Activated naive CD4-positive, alpha-beta T cell treated with anti-CD3 and anti-CD28 coated beads for 36 hours (primary cell): ENCODE measurements at places on chromosomes 5 and 9. TPM values are rescaled to one million over a fixed set of nuclear protein-coding genes. Genes with fewer than 3 reads are reported as not detected.

DNA sequence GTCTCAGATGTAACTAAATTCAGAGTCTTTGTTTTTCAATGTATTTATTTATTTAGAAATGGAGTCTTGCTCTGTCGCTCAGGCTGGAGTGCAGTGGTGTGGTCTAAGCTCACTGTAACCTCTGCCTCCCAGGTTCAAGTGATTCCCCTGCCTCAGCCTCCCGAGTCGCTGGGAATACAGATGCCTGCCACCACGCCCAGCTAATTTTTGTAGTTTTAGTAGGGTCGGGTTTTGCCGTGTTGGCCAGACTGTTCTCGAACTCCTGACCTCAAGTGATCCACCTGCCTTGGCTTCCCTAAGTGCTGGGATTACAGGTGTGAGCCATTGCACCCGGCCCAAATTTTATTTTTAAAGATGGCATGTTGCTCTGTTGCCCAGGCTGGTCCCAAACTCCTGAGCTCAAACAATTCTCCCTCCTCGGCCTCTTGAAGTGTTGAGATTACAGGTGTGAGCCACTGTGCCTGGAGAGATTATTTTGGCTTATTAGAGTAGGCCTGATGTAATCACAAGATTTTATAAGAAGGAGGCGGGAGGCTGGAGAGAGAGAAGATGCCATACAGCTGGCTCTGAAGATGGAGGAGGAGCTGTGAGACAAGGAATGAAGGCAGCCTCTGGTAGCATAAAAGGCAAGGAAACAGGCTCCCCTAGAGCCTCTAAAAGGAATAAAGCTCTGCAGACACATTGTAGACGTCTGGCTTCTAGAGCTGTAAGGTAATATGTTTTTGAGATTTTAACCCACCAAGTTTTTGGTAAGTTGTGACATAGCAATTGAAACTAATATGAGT lies 12.9 kb upstream of the KLF9 start:
- H3K36me3 ChIP-seq, result no peaks in the 10 kb centered on the region
- H3K4me1 ChIP-seq, result peaks cover 6% of the 10 kb centered on the region
- no peak overlapping the region for H3K27ac ChIP-seq
- no peak overlapping the region for H3K4me3 ChIP-seq
- no peaks in the 10 kb centered on the region for H3K27me3 ChIP-seq
- no peak for DNase-seq

The NDUFS4 gene
- total RNA-seq, result 81.4 TPM

The CTSV gene
- 1.2 TPM for total RNA-seq

GRCh38 chr9:36056896-36057295 lies 20.2 kb downstream of the RECK start:
- H3K36me3 ChIP-seq, result peaks cover 7% of the 10 kb centered on the region
- H3K27ac ChIP-seq, result no peak overlapping the region
- no peak overlapping the region for H3K4me3 ChIP-seq
- H3K27me3 ChIP-seq, result no peaks in the 10 kb centered on the region
- no peak for DNase-seq
- no peaks in the 10 kb centered on the region for H3K4me1 ChIP-seq

- no peaks in the 10 kb centered on the region for H3K4me1 ChIP-seq
- H3K27me3 ChIP-seq, result no peaks in the 10 kb centered on the region
- no peak overlapping the region for H3K27ac ChIP-seq
- no peak for DNase-seq
- H3K36me3 ChIP-seq, result no peaks in the 10 kb centered on the region
These were observed 32.3 kb downstream of the NRG2 start for GRCh38 chr5:140010798-140011197.

GRCh38 chr5:134845335-134845851 lies 375 bp upstream of the C5orf24 start:
- H3K4me3 ChIP-seq, result peak overlapping the region; percentile 88
- H3K27ac ChIP-seq, result peak overlapping the region; percentile 97
- H3K4me1 ChIP-seq, result peaks cover 30% of the 10 kb centered on the region
- no peaks in the 10 kb centered on the region for H3K27me3 ChIP-seq
- DNase-seq, result no peak
- H3K36me3 ChIP-seq, result peaks cover 21% of the 10 kb centered on the region

GRCh38 chr5:17186256-17186655 lies 31.2 kb upstream of the BASP1 start:
- no peak overlapping the region for H3K27ac ChIP-seq
- H3K36me3 ChIP-seq, result no peaks in the 10 kb centered on the region
- peaks cover 5% of the 10 kb centered on the region for H3K4me1 ChIP-seq
- H3K27me3 ChIP-seq, result peaks cover 10% of the 10 kb centered on the region

The IDNK gene
- 2.7 TPM for total RNA-seq

- no peak overlapping the region for H3K27ac ChIP-seq
- H3K4me3 ChIP-seq, result no peak overlapping the region
- peaks cover 14% of the 10 kb centered on the region for H3K4me1 ChIP-seq
- no peak for DNase-seq
- no peaks in the 10 kb centered on the region for H3K36me3 ChIP-seq
These were observed 7.6 kb downstream of the FOXE1 start for GRCh38 chr9:97860451-97861147.

DNA sequence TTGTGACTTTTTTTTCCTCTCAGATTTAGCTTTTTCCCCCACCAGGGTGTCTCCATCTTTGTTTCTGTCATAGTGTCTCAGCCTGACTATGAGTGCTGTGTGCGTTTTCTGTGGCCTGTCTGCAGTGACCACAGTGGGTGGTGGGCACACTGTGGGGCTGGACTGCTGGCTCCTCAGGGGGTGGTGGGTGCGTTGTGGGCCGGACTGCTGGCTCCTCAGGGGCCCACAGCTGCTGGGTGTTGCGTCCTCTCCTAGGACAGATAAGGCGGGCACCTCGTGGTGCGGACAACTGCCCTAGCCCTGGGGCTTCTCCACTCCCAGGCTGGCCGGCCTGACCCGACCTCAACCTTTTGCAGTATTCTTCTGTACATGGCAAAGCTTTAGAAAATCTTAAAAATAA lies 100.4 kb downstream of the EHMT1 start:
- H3K27ac ChIP-seq, result no peak overlapping the region
- H3K27me3 ChIP-seq, result no peaks in the 10 kb centered on the region
- no peak overlapping the region for H3K4me3 ChIP-seq
- peaks cover 35% of the 10 kb centered on the region for H3K4me1 ChIP-seq

DNA sequence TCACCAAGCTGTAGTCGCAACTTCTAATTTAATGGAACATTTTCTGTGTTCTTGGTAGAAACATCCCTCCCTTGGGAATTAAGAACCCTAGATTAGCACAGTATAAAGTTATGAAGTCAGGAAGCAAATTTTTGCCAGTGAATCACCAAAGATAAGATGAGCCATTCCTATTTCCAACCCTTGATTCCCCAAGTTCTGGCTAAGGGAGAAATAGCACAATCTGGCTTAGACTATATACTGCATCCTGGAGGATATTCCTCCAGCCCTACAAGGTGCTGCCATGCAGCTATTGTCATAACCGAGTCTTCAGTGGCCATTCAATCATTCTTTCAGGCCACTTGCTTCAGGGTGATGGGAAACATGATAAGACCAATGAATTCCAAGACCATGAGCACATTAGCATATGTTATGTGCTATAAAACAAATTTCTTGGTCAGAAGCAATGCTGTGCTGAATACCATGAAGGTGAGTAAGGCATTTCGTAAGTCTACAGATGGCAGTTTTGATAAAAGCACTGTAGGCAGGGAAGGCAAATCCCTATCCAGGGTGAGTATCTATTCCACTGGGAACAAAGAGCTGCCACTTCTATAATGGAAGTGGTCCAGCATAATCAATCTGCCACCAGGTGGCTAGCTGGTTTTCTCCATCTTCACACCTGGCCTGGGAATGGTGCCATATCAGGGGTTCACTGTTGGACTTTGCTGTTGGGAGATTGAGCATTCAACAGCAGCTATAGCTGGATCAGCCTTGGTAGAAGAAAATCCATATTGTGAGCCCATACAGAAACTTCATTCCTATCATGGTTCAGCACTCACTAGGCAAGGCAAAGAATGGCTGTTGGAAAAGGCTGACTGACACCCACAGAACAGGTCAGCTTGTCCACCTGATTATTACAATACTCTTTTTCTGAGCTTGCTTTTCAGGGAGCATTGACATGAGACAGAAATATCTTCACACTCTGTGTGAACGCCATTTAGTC lies 19.6 kb upstream of the ARL15 start:
- H3K4me3 ChIP-seq, result no peak overlapping the region
- H3K4me1 ChIP-seq, result peaks cover 2% of the 10 kb centered on the region
- H3K36me3 ChIP-seq, result no peaks in the 10 kb centered on the region
- no peak overlapping the region for H3K27ac ChIP-seq
- no peak for DNase-seq
- H3K27me3 ChIP-seq, result peaks cover 11% of the 10 kb centered on the region

- no peak overlapping the region for H3K27ac ChIP-seq
- H3K4me1 ChIP-seq, result no peaks in the 10 kb centered on the region
- no peak overlapping the region for H3K4me3 ChIP-seq
These were observed 79.3 kb downstream of the BRINP1 start for GRCh38 chr9:119289740-119290433.

DNA sequence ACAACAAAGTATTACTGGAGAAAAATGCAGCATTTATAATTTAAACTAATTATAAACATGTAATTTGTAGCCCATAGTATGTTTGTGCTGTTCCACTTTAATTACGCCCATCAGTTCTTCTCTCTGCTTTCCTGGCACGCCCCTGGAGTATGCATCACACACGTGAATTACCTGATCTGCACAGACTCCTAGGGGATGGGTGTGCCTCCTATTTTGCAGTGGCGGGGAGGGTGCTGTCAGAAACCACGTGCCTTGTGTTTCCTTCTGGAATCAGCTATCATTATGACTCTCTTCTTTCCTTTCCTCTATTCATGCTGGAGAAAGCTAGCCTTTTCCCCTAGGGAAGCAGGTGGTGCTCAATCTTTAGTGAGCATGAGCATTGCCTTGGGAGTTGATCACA lies 43.3 kb downstream of the RPS23 start:
- no peak for DNase-seq
- no peaks in the 10 kb centered on the region for H3K4me1 ChIP-seq
- no peak overlapping the region for H3K4me3 ChIP-seq
- no peak overlapping the region for H3K27ac ChIP-seq
- H3K27me3 ChIP-seq, result no peaks in the 10 kb centered on the region

- no peaks in the 10 kb centered on the region for H3K36me3 ChIP-seq
- no peak for DNase-seq
- no peak overlapping the region for H3K4me3 ChIP-seq
- H3K27me3 ChIP-seq, result peaks cover 2% of the 10 kb centered on the region
These were observed 40.7 kb upstream of the ATP6V1G1 start for GRCh38 chr9:114546851-114547250.

The SLC27A6 gene
- not detected for total RNA-seq

DNA sequence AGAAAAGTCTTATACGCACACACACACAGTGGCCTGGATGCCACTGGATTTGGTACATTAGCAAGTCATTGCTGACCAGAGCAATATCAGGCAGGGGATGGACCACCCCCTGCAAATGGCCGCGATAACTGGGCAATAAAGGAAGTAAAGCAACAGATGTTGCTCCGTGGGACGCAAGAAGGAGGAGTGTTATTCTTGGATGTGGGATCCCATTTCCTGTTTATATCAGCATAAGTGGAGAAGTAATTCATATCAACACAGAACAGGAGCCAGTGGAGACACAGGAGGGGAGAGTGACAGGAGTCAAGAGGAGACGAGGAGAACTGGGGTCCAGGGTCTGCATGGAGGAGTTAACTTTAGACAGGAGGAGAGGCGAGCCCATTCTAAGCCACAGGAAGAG lies 18.4 kb downstream of the RUFY1 start:
- no peak for DNase-seq
- no peaks in the 10 kb centered on the region for H3K27me3 ChIP-seq
- H3K27ac ChIP-seq, result peak overlapping the region; percentile 31
- H3K4me1 ChIP-seq, result no peaks in the 10 kb centered on the region
- peaks cover 26% of the 10 kb centered on the region for H3K36me3 ChIP-seq

The EGR1 gene
- 20.7 TPM for total RNA-seq

GRCh38 chr5:108983461-108984092 lies 235.9 kb downstream of the FER start:
- peaks cover 10% of the 10 kb centered on the region for H3K36me3 ChIP-seq
- no peak overlapping the region for H3K4me3 ChIP-seq
- H3K27me3 ChIP-seq, result no peaks in the 10 kb centered on the region

The FOXD4 gene
- not detected for total RNA-seq

The FBP2 gene
- not detected for total RNA-seq

DNA sequence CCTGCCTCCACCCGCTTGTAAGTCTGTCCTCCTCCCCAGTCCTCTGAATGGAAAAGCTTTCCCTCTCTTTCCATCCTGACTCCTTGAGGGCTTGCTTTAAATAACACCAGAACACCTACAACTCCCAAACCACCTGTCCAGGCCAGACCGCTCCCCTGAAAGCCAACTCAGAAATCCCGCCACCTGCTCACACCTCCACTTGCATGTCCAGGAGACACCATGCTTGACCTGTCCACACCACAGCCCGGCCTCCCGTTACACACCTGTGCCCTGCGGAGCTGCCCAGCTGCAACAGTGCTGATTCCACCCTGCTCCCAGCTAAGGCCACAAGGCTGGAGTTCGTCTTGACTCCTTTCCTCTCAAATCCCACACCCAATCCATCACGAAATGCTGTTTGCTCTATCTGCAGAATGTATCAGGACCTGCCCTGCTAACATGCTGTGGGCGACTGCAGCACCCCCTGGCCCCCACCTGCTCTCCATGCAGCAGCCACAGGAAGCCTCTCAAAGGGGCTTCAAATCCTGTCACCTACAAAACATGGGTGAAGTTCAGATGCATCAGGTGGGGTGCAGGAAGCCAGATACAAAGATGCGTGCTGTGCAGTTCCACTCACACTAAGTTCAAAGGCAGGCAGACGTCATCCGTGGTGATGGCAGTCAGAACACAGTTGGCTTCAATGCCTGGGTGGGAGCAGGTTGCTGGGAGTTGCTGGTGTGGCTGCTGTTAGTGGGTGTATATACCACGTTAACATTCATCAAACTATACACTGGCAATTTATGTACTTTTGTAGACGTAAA lies 166.0 kb downstream of the ROR2 start:
- H3K36me3 ChIP-seq, result no peaks in the 10 kb centered on the region
- no peak for DNase-seq
- H3K4me1 ChIP-seq, result peaks cover 3% of the 10 kb centered on the region
- peaks cover 17% of the 10 kb centered on the region for H3K27me3 ChIP-seq
- H3K4me3 ChIP-seq, result no peak overlapping the region

DNA sequence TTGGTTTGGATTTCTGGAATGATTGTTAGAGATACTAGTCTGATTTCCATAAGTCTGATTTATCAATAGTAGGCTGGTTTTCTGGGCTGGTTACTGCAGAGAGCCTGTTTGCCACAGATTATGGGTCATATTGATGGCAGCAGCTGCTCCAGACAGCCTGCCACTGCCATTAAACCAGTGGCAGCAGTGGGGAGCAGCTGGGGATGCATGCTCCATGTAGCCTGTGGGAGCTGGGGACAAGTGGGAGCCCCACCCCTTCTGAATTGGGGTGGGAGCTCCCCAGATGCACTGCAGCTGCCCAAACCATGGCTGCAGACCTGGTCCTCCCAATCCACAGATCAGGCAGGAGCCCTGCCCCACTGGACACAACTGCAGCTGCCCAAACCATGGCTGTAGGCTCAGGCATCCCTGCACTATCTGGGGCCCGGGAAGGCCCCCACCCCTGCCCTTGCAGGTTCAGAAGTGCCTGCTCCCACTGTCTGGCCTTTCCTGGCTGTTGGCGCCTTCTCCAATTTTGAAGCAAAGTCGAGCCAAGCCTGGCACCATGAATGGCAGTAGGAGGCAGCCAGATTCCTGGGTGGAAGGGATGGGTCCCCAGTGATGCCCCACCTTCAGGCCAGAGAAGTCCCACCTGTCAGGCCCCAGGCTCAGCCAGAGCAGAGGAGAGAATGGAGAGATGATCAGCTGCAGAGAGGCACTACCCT lies 402.9 kb upstream of the TYRP1 start:
- H3K36me3 ChIP-seq, result no peaks in the 10 kb centered on the region
- no peak overlapping the region for H3K27ac ChIP-seq
- no peaks in the 10 kb centered on the region for H3K4me1 ChIP-seq
